ENCODE measurements at places on chromosomes 5 and 9.

GRCh38 chr9:97767891-97768290, 70.8 kb upstream of the XPA start:
- DNase-seq: no peak

- DNase-seq: no peak
These were observed 126.1 kb downstream of the OLFM1 start for GRCh38 chr9:135213566-135213965.

DNA sequence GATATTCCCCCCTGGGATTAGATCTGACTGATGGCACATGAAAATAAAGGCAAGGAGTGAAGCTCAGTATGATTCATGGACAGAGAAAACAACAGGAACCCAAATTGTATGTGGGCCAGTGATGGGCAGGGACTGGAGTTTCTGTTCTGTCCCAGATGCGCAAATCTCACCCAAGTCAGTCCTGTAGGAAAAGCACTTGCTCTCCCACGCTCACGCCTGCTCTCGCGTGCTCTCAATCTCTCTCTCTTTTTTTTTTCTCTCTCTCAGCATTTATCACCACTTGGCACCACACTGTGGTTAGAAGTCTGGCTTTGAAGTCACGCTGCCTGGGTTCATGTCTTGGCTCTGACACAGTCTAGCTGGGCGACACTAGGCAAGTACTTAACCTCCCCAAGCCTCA, 106.5 kb upstream of the LRRTM2 start:
- DNase-seq: no peak

DNA sequence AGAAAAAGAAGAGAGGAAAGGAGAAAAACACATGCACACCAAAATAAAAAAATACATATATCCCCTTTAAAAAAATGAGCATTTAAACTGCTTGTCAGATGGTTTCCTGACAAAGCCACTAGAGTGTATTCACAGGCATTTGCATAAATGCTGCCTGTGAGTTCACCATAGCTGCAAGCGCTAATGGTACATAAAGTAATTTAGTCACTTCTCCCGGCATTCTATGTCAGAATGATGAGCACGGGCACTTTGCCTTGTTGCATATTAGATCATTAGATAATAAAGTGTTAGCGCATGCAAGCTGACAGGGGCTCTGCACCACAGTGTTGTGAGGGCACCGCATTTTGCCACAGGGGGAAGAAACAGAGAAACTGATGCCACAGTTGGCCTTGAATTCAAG, 280.6 kb downstream of the EBF1 start:
- DNase-seq: no peak

GRCh38 chr5:133891390-133891789, 77.0 kb downstream of the C5orf15 start:
- DNase-seq: no peak

GRCh38 chr5:109656829-109657228, 32.9 kb upstream of the MAN2A1 start:
- no peak for DNase-seq

DNA sequence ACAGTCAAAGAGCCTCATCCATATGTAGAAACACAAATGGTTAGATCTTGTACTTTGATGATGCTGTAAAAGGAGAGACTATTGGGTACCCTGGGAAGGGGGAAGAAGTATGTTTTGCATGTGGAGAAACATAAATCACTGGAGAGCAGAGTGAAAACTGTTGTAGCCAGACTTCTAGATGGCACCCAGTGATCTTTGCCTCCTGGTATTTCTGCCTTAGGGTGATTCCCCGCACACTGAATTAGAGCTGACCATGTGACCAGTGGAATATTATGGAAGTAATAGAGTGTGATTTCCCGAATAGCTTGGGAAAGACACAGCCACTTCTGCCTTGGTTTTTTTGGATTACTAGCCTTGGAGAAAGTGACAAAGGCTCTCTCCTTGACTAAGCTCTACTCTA, 174.3 kb downstream of the LPAR1 start:
- no peak for DNase-seq

All from frontal cortex (tissue), 4 donors.